Activated CD4-positive, alpha-beta memory T cell treated with anti-CD3 and anti-CD28 coated beads, Interleukin-2, amount 10 ng/mL, durations not matched to agents 7 days and 5 days (primary cell): ENCODE measurements at places on chromosomes 2 and 18.
A peak's percentile ranks its signal among the peaks of the same experiment; 100 is the strongest.

GRCh38 chr2:156466739-156467405 lies 30.7 kb downstream of the GPD2 start:
- no peak for DNase-seq
- H3K4me3 ChIP-seq: no peak overlapping the region
- peaks cover 5% of the 10 kb centered on the region for H3K36me3 ChIP-seq
- no peak overlapping the region for H3K27ac ChIP-seq

- H3K27me3 ChIP-seq: no peaks in the 10 kb centered on the region
- H3K4me1 ChIP-seq: no peaks in the 10 kb centered on the region
- no peak overlapping the region for H3K4me3 ChIP-seq
- no peaks in the 10 kb centered on the region for H3K36me3 ChIP-seq
- H3K27ac ChIP-seq: no peak overlapping the region
Measured at GRCh38 chr2:126085011-126085795, 570.8 kb upstream of the GYPC start.

GRCh38 chr2:223954401-223954800 lies 2.9 kb upstream of the MRPL44 start:
- DNase-seq: no peak
- H3K4me3 ChIP-seq: no peak overlapping the region
- H3K27ac ChIP-seq: no peak overlapping the region
- peaks cover 5% of the 10 kb centered on the region for H3K36me3 ChIP-seq

DNA sequence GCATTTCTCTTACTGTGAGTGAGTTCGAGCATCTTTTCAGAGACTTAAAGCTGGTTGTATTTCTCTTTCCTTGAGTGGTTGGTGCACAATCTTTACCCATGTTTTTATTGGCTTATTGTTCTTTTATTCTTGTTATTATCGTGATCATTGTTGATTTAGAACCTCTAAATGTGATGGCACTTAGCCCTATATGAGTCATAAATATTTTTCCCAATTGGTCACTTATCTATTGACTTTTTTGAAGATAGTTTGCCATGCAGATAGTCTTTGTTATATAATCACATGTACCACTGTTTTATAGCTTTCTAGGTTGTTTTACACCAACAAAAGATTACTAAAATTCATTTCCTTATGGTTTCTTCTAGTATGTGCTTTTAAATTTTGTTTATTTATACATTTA lies 141.6 kb upstream of the MSH6 start:
- DNase-seq: no peak
- no peak overlapping the region for H3K27ac ChIP-seq
- no peaks in the 10 kb centered on the region for H3K4me1 ChIP-seq
- no peaks in the 10 kb centered on the region for H3K36me3 ChIP-seq

- peaks cover 4% of the 10 kb centered on the region for H3K4me1 ChIP-seq
- no peak overlapping the region for H3K27ac ChIP-seq
- DNase-seq: no peak
- H3K27me3 ChIP-seq: peaks cover 27% of the 10 kb centered on the region
- no peaks in the 10 kb centered on the region for H3K36me3 ChIP-seq
Measured at GRCh38 chr18:37561986-37562385, 3.6 kb downstream of the CELF4 start.

- H3K36me3 ChIP-seq: peaks cover 62% of the 10 kb centered on the region
- H3K4me3 ChIP-seq: no peak overlapping the region
- no peaks in the 10 kb centered on the region for H3K27me3 ChIP-seq
- H3K27ac ChIP-seq: no peak overlapping the region
- no peak for DNase-seq
Measured at GRCh38 chr2:162308747-162309503, 9.6 kb downstream of the IFIH1 start.

DNA sequence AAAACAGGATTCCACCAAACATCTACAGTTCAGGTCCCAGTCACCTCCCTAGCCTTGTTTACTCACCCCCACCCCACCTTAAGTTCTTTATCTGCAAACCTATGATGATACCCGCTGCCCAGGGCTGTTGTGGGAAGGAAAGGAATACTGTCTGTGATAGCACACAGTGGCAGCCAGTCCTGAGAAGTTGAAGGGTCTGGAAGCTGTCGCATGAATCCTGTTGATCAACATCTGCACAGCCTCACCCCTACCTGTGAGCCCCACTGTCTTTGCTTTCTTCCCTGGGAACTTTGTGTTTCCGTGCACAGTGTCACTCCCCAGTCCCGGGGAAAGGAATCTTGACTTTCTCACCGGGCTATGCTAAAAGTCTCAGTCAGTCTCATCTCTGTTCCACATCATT lies 160.7 kb upstream of the EPAS1 start:
- H3K36me3 ChIP-seq: peaks cover 5% of the 10 kb centered on the region
- no peaks in the 10 kb centered on the region for H3K27me3 ChIP-seq
- no peak overlapping the region for H3K27ac ChIP-seq
- no peak overlapping the region for H3K4me3 ChIP-seq
- DNase-seq: no peak
- no peaks in the 10 kb centered on the region for H3K4me1 ChIP-seq

GRCh38 chr2:237437566-237437965 lies 23.6 kb upstream of the COL6A3 start:
- H3K36me3 ChIP-seq: no peaks in the 10 kb centered on the region
- peaks cover 4% of the 10 kb centered on the region for H3K27me3 ChIP-seq
- no peak for DNase-seq
- no peak overlapping the region for H3K4me3 ChIP-seq

GRCh38 chr2:190447766-190448165 lies 39.6 kb downstream of the MFSD6 start:
- peaks cover under 1% of the 10 kb centered on the region for H3K36me3 ChIP-seq
- DNase-seq: no peak

DNA sequence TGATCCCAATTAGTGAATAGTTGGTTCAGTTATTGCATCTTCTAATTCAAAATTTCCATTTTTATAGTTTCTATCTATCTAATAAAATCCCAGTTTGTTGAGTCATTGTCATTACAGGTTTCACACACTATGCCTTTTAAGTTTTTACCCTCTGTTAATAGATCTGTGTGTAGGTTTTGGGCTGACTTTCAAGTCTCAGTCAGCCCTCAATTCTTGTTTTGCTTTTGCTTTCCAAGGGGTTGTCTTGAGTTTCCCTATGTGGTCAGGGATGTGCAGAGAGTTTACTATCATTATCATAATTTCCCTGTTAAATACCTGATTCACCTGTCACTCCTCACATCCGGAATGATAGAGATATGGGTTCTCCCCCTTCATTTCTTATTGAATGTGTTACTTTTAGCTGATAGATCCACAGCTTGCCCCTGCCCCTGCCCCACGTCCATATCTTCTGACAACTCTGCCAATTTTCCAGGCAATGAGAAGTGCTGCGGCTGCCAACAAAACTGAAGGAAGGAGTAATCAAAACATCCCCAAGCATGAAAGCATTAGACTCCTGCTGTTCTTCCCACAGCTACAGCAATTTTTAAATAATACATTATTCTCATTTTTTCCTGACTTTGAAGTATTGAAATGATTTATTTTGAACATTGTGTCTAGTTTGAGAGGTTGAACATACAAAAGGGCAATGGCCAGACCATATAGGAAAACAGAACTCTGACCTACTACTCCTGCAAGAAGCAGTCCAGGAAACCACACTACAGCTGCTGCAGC lies 1064.8 kb downstream of the SUCLG1 start:
- no peak for DNase-seq
- H3K27ac ChIP-seq: no peak overlapping the region
- no peaks in the 10 kb centered on the region for H3K27me3 ChIP-seq
- H3K4me3 ChIP-seq: no peak overlapping the region

DNA sequence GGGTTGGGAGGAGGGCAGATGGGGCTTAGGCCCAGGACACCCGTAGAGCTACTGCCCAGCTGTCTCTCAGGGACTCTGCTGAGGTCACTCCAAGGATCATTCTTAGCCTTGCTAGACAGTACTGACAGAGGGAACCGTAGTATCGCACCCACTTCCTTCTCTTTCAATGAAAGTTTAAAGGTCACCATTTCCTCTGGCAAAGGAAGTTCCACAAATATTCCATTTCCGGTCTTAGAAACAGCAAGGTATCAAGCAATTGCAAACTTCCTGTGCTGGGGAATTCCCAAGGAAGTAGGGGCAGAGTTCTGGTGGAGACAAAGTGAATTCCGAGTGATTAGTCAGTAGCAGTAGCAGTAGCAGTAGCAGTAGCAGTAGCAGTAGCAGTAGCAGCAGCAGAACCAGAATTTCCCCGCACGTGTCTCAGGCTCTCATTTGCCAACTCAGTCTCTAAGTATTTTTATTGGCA lies 24.7 kb downstream of the IL1B start:
- no peak overlapping the region for H3K4me3 ChIP-seq
- no peak for DNase-seq
- H3K27ac ChIP-seq: peak overlapping the region; percentile 27
- peaks cover 24% of the 10 kb centered on the region for H3K36me3 ChIP-seq
- no peaks in the 10 kb centered on the region for H3K27me3 ChIP-seq

GRCh38 chr18:8854550-8854949 lies 149.2 kb downstream of the MTCL1 start:
- H3K4me1 ChIP-seq: no peaks in the 10 kb centered on the region
- no peak overlapping the region for H3K4me3 ChIP-seq
- no peak for DNase-seq
- peaks cover 5% of the 10 kb centered on the region for H3K27me3 ChIP-seq
- no peak overlapping the region for H3K27ac ChIP-seq

DNA sequence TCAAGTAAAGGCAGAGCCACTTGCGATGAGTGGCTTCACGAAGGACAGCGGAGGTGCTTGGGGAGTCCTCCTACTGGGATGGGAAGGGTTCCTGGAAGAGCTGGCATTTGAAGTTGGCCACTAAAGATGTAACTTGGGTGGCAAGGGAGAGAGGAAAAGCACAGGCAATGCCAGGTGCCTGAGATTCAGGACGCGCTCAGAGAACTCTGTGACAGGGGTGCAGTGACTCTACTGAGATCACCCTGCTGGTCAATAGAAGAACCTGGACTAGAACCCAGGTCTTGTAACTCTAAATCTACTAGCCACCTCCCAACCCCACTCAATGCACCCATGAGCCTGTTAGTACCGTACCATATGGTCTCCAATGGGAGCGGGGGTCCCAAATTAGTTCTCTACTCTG lies 5.4 kb upstream of the GRHL1 start:
- no peak overlapping the region for H3K4me3 ChIP-seq
- H3K27ac ChIP-seq: no peak overlapping the region
- H3K36me3 ChIP-seq: no peaks in the 10 kb centered on the region
- peaks cover 5% of the 10 kb centered on the region for H3K4me1 ChIP-seq
- no peak for DNase-seq

DNA sequence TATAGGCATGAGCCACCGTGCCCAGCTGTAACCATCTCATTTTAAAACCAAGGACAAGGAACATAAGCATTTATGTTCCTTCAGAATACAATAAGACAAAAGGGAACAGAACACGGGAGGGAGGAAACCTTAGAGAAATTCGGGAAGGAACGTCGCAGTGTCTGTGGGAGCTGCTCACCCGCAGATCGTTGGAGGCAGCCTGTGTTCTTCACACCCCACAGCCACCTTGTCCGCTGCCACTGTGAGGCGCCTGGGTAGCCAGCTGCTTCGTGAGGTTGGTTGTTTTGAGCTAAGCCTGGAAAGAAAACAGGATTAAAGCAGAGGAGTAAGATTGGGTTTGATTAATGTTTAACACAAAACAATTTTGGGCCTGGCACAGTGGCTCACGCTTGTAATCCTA lies 250.0 kb downstream of the FHOD3 start:
- H3K4me3 ChIP-seq: no peak overlapping the region
- H3K36me3 ChIP-seq: no peaks in the 10 kb centered on the region
- no peaks in the 10 kb centered on the region for H3K4me1 ChIP-seq
- H3K27me3 ChIP-seq: no peaks in the 10 kb centered on the region
- DNase-seq: no peak

GRCh38 chr2:128815248-128815647 lies 496.6 kb upstream of the HS6ST1 start:
- no peak overlapping the region for H3K27ac ChIP-seq
- H3K4me1 ChIP-seq: no peaks in the 10 kb centered on the region
- H3K36me3 ChIP-seq: no peaks in the 10 kb centered on the region
- no peak overlapping the region for H3K4me3 ChIP-seq
- no peak for DNase-seq
- H3K27me3 ChIP-seq: no peaks in the 10 kb centered on the region

- DNase-seq: no peak
- H3K4me1 ChIP-seq: no peaks in the 10 kb centered on the region
- H3K27ac ChIP-seq: no peak overlapping the region
- no peaks in the 10 kb centered on the region for H3K27me3 ChIP-seq
Measured at GRCh38 chr2:179579800-179580199, 281.6 kb downstream of the ZNF385B start.

GRCh38 chr2:63057249-63058143 lies 6.9 kb downstream of the OTX1 start:
- peaks cover 86% of the 10 kb centered on the region for H3K27me3 ChIP-seq
- peak overlapping the region; percentile 54 for H3K4me3 ChIP-seq
- DNase-seq: no peak
- peaks cover 7% of the 10 kb centered on the region for H3K36me3 ChIP-seq

GRCh38 chr2:142989273-142990204 lies 112.1 kb downstream of the KYNU start:
- H3K27me3 ChIP-seq: peaks cover 20% of the 10 kb centered on the region
- no peaks in the 10 kb centered on the region for H3K4me1 ChIP-seq

GRCh38 chr2:241053576-241054251 lies 48.4 kb downstream of the MTERF4 start:
- H3K27me3 ChIP-seq: no peaks in the 10 kb centered on the region
- no peak overlapping the region for H3K4me3 ChIP-seq
- H3K36me3 ChIP-seq: peaks cover 7% of the 10 kb centered on the region
- H3K27ac ChIP-seq: no peak overlapping the region
- no peaks in the 10 kb centered on the region for H3K4me1 ChIP-seq

- no peaks in the 10 kb centered on the region for H3K27me3 ChIP-seq
- no peaks in the 10 kb centered on the region for H3K4me1 ChIP-seq
- no peak for DNase-seq
- H3K36me3 ChIP-seq: no peaks in the 10 kb centered on the region
- no peak overlapping the region for H3K4me3 ChIP-seq
- H3K27ac ChIP-seq: no peak overlapping the region
Measured at GRCh38 chr2:60294901-60295635, 258.4 kb downstream of the BCL11A start.

GRCh38 chr2:12728221-12728777 lies 11.6 kb downstream of the TRIB2 start:
- DNase-seq: peak; percentile 81
- H3K27ac ChIP-seq: peak overlapping the region; percentile 73
- H3K4me3 ChIP-seq: peak overlapping the region; percentile 28
- H3K4me1 ChIP-seq: peaks cover 66% of the 10 kb centered on the region
- no peaks in the 10 kb centered on the region for H3K27me3 ChIP-seq

DNA sequence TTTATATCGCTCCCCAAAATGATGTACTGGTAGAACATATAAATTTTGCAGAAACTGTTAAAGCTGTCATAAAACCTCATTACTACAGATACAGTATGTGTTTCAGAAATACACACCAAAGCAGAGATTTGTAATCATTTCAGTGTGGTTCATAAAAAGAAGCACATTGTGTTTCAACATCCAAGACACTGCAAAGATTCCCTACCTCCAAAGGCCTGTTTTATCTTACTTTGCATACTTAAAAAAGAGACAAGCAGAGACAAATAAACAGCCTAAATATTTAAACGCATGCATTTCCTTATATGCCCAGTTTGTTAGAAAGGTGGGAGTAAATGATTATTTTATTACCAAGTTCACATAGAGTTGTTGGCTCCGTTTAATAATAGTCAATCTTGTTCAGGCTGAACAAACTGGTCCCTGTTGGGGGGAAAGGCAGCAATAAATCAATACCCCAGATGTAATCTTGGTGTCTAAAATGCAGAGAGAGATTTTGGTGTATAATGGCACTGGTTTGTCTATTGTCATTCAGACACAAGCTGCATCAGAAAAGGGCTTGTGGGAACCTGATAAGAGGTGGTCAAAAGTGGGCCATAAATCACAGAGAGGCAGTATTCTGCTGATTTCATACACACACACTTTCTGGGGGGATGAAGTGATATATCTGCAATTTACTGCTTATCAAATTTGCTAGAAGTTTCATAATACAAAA lies 321.4 kb upstream of the ETAA1 start:
- H3K4me3 ChIP-seq: no peak overlapping the region
- no peaks in the 10 kb centered on the region for H3K4me1 ChIP-seq
- no peak for DNase-seq
- no peaks in the 10 kb centered on the region for H3K27me3 ChIP-seq
